SJSA1 (cell line): ENCODE measurements at places on chromosomes 3 and 15. TPM values are rescaled to one million over a fixed set of nuclear protein-coding genes. Genes with fewer than 3 reads are reported as not detected.

The NECTIN3 gene
- 72.7 and 83.4 TPM in 2 replicates for total RNA-seq

The NRROS gene
- 0.11 TPM in 1 of 2 replicates, not detected in the other for total RNA-seq

The PCOLCE2 gene
- 0.26 TPM in 1 of 2 replicates, not detected in the other for total RNA-seq

The B2M gene
- total RNA-seq = 7,277 and 7,743 TPM in 2 replicates

The MFAP1 gene
- total RNA-seq = 40.1 and 55.3 TPM in 2 replicates

DNA sequence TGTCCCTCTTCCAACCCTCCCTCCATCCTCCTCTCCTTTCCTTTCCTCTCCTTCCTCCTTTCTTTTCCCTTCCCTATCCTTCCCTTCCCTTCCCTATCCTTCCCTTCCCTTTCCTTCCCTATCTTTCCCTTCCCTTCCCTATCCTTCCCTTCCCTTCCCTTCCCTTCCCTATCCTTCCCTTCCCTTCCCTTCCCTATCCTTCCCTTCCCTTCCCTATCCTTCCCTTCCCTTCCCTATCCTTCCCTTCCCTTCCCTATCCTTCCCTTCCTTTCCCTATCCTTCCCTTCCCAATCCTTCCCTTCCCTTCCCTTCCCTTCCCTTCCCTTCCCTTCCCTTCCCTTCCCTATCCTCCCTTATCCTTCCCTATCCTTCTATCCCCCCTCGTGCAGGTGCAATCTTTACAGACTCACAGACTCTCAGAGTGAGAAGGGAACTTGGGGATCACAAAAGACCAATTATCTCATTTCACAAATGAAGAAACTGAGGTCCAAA, 31.5 kb downstream of the RASGRF1 start:
- no peak for DNase-seq

DNA sequence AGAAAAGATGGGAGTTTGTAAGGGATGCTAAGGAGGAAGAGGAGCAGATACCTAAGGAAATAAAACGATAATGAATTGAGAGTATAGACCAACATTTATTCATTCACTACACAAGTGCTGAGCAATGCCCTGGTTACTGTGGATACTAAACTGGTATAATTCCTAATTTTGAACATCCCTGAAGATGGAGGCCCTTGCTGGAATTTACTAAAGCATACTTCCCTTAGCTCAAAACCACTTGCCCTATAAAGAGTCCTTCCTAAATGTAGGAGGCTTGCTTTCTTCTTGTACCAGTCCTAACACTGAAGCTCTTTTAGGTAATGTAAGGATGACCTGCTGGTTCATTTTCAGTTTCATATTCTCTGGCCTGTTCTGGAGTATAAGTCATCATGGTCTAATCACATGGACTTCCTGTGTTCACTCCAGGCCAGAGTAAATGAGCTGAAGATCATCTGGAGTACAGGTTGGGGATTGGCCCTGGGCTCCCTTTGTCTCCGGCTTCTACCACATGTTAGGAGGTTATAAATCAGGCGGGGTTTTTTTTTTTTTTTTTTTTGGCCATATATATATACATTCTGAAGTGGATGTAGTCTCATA, 40.1 kb upstream of the MTMR10 start:
- no peak for DNase-seq

- no peak for DNase-seq
These were observed 3.1 kb downstream of the ZNF710 start for GRCh38 chr15:90004252-90004651.

DNA sequence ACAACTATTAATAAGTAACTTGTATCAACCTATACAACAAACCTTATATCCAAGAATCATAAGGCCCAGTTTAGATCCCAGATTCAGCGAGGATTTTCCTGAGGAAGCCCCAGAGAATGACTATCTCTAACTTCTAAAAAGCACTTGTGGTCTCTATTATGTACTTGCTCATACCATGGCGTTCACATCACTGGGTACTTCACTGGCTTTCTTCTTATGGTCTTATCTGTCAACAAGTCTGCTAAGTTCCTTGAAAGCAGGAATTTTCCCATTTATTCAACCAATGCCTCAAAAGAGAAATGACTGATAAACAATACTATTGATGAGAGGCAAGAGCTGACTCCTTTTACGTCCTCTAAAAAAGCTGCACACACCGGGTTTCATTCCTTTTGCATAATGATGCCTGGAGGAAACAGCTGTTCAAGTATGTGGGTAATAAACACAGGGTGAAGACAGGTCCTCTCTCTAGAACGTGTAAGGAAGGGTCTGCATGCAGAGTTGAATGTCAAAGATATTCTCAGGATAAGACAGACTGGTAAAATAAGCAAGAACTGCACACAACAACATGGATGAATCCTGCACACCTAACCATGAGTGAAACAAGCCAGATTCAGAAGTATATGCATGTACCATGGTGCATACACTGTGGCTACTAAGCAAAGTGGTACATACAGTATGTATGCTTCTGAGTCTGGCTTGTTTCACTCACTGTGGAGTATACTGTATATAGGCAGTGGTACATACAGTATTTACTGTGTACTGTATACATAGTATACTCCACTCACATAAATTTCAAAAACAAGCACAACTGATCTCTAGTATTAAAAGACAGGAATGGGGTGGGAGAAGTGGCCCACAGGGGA, 408.7 kb downstream of the SHQ1 start:
- DNase-seq = no peak

The C3orf22 gene
- not detected in 2 replicates for total RNA-seq
